ENCODE measurements at places on chromosomes 7 and 10.

GRCh38 chr10:93255546-93255945 is 181.9 kb downstream of the CYP26A1 start:
- H3K4me1 ChIP-seq: no peaks in the 10 kb centered on the region
- H3K36me3 ChIP-seq: no peaks in the 10 kb centered on the region
- H3K27me3 ChIP-seq: no peaks in the 10 kb centered on the region
- no peak overlapping the region for H3K27ac ChIP-seq
- no peak overlapping the region for H3K4me3 ChIP-seq

GRCh38 chr10:21919117-21919516 is 84.4 kb downstream of the DNAJC1 start:
- no peak overlapping the region for H3K27ac ChIP-seq
- no peak overlapping the region for H3K4me3 ChIP-seq
- H3K36me3 ChIP-seq: no peaks in the 10 kb centered on the region

DNA sequence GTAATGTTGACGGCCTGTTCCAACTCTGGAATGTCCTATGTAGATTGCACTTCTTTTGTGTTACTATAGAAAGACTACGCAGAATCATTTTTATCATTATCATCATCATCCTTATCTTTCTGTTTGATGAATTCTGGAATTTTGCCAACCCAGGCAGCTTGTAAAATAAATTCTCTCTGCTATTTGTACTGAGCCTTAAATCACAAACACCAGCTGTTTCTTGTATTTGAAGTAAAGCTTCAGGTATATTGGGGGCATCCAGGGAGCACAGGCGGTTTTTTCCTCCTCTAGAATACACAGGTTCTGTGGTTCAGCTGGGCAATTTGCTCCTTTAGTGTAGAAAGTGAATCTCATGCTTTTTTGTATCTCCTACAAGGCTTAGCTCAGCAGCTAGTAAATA is 14.9 kb upstream of the CPA5 start:
- no peak overlapping the region for H3K27ac ChIP-seq
- no peak for DNase-seq
- no peaks in the 10 kb centered on the region for H3K4me1 ChIP-seq
- H3K4me3 ChIP-seq: no peak overlapping the region
- H3K36me3 ChIP-seq: no peaks in the 10 kb centered on the region

GRCh38 chr7:40977533-40977932 is 725.4 kb downstream of the INHBA start:
- no peak overlapping the region for H3K27ac ChIP-seq
- no peaks in the 10 kb centered on the region for H3K4me1 ChIP-seq
- H3K4me3 ChIP-seq: no peak overlapping the region
- no peaks in the 10 kb centered on the region for H3K36me3 ChIP-seq

- no peaks in the 10 kb centered on the region for H3K36me3 ChIP-seq
- H3K27ac ChIP-seq: peak overlapping the region; percentile 18
- H3K4me1 ChIP-seq: peaks cover 76% of the 10 kb centered on the region
- peak; percentile 74 for DNase-seq
- peak overlapping the region; percentile 23 for H3K4me3 ChIP-seq
- H3K27me3 ChIP-seq: no peaks in the 10 kb centered on the region
These were observed 64.6 kb downstream of the GSAP start for GRCh38 chr7:77351539-77352004.

DNA sequence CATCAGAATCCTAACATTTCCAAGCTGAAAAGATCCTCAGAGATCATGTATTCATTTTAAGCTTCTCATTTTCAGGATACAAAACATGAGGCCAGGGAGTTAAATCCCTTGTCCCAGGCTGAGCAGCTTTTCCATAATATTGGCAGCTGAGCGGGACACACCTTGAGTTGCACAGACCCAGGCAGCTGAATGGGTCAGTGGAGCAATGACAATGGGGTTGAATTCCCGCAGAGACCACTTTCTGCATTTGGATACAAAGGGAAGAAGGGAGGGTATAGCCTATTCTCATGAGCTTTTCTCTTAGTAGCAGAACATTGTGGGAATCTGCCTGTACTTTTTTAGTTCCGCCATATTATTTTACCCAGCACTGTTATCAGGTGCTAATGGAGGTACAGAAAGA is 49.5 kb downstream of the PRR15 start:
- DNase-seq: no peak
- H3K27me3 ChIP-seq: no peaks in the 10 kb centered on the region
- H3K27ac ChIP-seq: no peak overlapping the region
- H3K36me3 ChIP-seq: no peaks in the 10 kb centered on the region
- H3K4me1 ChIP-seq: no peaks in the 10 kb centered on the region

DNA sequence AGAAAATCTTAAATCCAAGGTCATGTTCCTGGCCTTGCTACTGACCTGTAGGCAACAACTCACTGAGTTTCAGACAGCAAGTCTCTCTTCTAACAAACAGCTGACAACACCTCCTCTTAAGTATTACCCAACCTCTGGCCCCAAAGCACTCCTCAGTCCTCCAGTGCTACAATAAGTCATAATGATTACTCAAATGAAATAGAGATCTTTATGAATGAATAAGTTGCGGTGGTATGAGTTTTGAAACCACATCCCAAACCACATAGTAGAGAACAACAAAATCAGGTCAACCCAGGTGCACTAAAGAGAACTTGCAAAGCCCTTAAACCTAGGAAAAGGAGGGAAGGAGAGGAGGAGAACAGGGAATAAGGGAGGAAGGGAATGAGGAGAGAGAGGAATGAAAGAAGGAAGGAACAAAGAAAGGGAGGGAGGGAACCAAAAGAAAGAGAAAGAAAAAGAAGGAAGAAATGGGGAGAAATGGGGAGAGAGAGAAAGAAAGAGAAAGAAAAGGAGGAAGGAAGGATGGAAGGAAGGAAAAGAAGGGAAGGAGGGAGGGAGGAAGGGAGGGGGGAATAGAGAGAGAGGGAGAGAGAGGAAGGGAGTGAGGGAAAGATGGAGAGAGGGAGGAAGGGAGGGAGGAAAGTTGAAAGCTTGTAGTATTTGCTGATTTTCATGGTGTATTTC is 142.8 kb upstream of the CALCR start:
- no peaks in the 10 kb centered on the region for H3K27me3 ChIP-seq
- H3K36me3 ChIP-seq: no peaks in the 10 kb centered on the region
- no peak overlapping the region for H3K4me3 ChIP-seq
- no peak overlapping the region for H3K27ac ChIP-seq

GRCh38 chr10:124259139-124259825 is 159.4 kb downstream of the OAT start:
- no peaks in the 10 kb centered on the region for H3K36me3 ChIP-seq
- H3K27ac ChIP-seq: no peak overlapping the region
- H3K27me3 ChIP-seq: no peaks in the 10 kb centered on the region
- peak; percentile 11 for DNase-seq
- H3K4me1 ChIP-seq: no peaks in the 10 kb centered on the region

DNA sequence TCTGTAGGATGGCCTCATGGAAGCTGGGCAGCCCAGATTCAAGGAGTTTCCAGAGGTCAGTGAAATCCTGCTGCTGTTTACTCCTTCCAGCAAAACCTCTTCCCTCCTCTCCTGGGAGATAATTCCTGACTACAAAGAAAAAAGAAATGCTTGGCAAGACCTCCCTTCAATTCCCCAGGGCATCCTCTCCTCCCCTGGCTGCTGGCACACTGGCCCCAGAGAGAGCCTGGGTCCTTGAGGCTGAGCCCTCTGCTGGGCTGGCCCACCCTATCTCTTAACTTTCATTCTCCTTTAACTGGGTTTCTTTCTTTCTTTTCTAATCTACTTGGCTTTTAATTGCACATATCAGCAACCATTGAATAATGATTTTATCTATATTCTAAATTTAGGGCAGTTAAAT is 7.7 kb downstream of the DRGX start:
- H3K4me1 ChIP-seq: no peaks in the 10 kb centered on the region
- DNase-seq: no peak
- H3K4me3 ChIP-seq: no peak overlapping the region
- H3K27ac ChIP-seq: no peak overlapping the region
- H3K27me3 ChIP-seq: peaks cover 4% of the 10 kb centered on the region

- DNase-seq: no peak
- H3K27me3 ChIP-seq: no peaks in the 10 kb centered on the region
- no peaks in the 10 kb centered on the region for H3K4me1 ChIP-seq
- no peak overlapping the region for H3K27ac ChIP-seq
These were observed 74.1 kb downstream of the ZMYND11 start for GRCh38 chr10:209357-209756.

DNA sequence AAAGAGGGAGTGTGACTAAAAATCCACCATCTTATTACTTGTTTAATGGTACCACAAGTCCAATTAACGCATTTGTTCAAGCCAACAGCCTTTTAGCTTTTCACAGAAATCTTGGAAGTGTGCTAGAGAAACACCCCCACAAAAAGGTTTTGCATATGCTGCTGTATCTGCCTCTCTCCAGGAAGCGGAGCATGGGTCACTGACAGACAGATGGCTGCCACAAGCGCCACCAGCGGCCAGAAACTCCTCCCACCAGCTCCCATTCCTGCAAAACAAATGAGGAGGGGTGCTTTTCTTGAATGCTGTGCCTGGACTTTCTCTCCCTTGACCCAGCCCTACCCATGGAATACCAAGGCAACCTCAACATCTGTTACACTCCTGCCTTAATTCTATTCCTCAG is 176.3 kb upstream of the LRGUK start:
- H3K36me3 ChIP-seq: no peaks in the 10 kb centered on the region
- no peak overlapping the region for H3K27ac ChIP-seq
- H3K4me3 ChIP-seq: no peak overlapping the region
- H3K4me1 ChIP-seq: no peaks in the 10 kb centered on the region
- no peaks in the 10 kb centered on the region for H3K27me3 ChIP-seq

GRCh38 chr7:151937286-151937685 is 19.0 kb upstream of the GALNTL5 start:
- H3K36me3 ChIP-seq: no peaks in the 10 kb centered on the region
- H3K27me3 ChIP-seq: no peaks in the 10 kb centered on the region
- H3K4me3 ChIP-seq: no peak overlapping the region
- H3K27ac ChIP-seq: no peak overlapping the region
- DNase-seq: no peak

GRCh38 chr7:20913853-20914252 is 127.2 kb upstream of the SP8 start:
- no peaks in the 10 kb centered on the region for H3K27me3 ChIP-seq
- DNase-seq: no peak
- H3K4me1 ChIP-seq: no peaks in the 10 kb centered on the region
- no peak overlapping the region for H3K27ac ChIP-seq

- H3K36me3 ChIP-seq: no peaks in the 10 kb centered on the region
- H3K27me3 ChIP-seq: no peaks in the 10 kb centered on the region
- H3K4me3 ChIP-seq: no peak overlapping the region
- H3K27ac ChIP-seq: no peak overlapping the region
These were observed 15.3 kb downstream of the GPER1 start for GRCh38 chr7:1103009-1103788.

- peaks cover 59% of the 10 kb centered on the region for H3K4me1 ChIP-seq
- H3K27me3 ChIP-seq: no peaks in the 10 kb centered on the region
- no peaks in the 10 kb centered on the region for H3K36me3 ChIP-seq
- no peak overlapping the region for H3K4me3 ChIP-seq
- no peak for DNase-seq
These were observed 50.8 kb upstream of the AOAH start for GRCh38 chr7:36775061-36775620.

DNA sequence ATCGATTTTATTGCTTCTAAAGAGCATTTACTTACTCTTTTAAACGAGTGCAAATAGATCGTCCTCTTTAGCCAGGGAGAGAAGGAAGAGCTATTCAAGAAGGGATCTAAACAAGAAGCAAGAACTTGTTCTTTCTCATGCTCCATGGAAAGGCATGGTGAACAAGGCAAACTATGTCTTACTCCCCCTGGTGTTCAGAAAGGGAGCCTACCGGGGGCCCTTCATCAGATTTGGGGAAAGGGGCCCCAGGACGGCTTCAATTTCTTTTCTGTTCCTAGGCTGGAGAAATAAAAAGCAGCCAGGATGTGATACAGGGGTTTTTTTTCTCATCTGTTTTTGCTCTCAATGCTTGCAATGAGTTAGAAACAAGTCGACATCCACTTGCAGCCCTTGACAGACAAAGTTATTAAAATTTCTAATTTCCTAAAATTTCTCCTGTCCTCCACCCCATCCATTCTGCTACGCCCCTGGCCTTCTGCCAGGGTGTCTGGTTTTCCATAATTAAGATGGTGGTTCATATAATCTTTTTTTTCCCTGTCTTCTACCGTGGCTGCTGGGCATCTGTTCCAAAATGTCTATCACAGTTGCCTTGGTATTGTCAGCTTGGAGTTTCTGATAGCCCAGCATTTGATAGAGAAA is 214.4 kb downstream of the CREB5 start:
- H3K27me3 ChIP-seq: no peaks in the 10 kb centered on the region
- no peak overlapping the region for H3K4me3 ChIP-seq
- no peak overlapping the region for H3K27ac ChIP-seq
- H3K4me1 ChIP-seq: no peaks in the 10 kb centered on the region
- H3K36me3 ChIP-seq: no peaks in the 10 kb centered on the region
- DNase-seq: no peak

GRCh38 chr7:40499718-40500117 is 364.9 kb downstream of the SUGCT start:
- H3K27ac ChIP-seq: no peak overlapping the region
- no peak overlapping the region for H3K4me3 ChIP-seq
- no peaks in the 10 kb centered on the region for H3K4me1 ChIP-seq
- no peaks in the 10 kb centered on the region for H3K36me3 ChIP-seq
- no peaks in the 10 kb centered on the region for H3K27me3 ChIP-seq

DNA sequence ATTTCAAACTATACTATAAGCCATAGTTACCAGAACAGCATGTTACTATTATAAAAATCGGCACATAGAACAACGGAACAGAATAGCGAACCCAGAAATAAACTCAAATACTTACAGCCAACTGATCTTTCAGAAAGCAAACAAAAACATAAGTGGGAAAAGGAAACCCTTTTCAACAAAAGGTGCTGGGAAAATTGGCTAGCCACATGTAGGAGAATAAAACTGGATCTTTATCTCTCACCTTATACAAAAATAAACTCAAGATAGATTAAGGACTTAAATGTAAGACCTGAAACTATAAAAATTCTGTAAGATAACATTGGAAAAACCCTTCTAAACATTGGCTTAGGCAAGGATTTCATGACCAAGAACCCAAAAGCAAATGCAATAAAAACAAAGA is 29.1 kb downstream of the ZNF680 start:
- H3K4me3 ChIP-seq: no peak overlapping the region
- H3K27me3 ChIP-seq: no peaks in the 10 kb centered on the region
- no peak overlapping the region for H3K27ac ChIP-seq
- H3K36me3 ChIP-seq: no peaks in the 10 kb centered on the region
- no peak for DNase-seq

- H3K4me1 ChIP-seq: no peaks in the 10 kb centered on the region
- no peak for DNase-seq
- H3K4me3 ChIP-seq: no peak overlapping the region
- no peaks in the 10 kb centered on the region for H3K36me3 ChIP-seq
- no peak overlapping the region for H3K27ac ChIP-seq
These were observed 95.3 kb downstream of the SEMA3D start for GRCh38 chr7:85091565-85091928.

DNA sequence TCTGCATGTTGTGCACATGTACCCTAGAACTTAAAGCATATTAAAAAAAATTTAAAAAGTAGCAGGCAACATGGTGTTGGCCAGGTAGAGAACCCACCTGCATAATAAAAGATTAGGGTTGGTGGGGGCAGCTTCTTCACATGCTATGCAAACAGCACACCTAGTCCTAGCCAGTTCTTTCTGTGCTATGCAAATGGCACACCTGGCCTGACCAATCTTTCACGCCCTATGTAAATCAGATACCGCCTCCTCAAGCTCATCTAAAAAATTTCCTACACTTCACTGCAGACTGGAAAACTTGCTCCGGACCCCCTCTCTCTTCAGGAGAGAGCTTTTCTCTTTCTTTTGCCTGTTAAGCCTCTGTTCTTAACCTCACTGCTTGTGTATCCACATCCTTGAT is 14.5 kb upstream of the PIP start:
- H3K4me1 ChIP-seq: no peaks in the 10 kb centered on the region
- DNase-seq: no peak
- H3K27me3 ChIP-seq: no peaks in the 10 kb centered on the region
- no peaks in the 10 kb centered on the region for H3K36me3 ChIP-seq
